Epithelial cell of esophagus (primary cell): ENCODE measurements at places on chromosomes 12 and 14.

DNA sequence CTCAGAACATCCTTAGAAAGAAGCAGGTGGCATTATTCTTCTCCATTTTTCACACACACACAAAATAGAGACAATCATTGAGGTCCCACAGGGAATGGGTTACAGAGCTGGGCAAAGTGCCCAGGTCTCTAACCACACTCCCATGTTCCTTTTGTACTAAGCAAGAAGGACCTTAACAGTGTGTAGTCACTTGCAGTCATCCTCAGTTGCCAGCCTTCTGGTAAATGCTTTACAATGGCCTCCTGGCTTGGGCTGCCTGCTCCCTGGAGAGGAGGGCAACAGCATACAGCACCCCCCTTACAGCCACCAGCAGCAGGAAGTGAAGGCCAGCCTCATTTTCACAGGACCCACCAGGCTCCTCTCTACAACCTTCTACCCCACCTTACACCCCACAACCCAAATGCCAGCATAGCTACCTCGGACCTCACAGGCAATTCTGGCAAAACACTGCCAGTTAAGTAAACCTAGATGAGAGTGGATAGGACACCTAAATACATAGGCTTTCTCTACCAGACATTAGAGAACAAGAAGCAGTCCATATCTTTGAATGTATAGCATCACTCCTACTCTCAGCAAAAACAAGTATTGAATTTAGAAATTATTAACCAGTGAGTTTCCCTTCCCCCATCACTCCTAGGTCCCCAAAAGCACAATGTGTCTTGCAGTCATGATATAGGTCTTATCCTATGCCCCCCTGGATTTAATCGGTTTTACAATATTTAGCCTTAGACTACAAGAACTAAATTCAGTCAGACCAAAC lies 88.1 kb downstream of the PPP2R5E start:
- DNase-seq: no peak

- DNase-seq: peak; percentile 85
Observed at GRCh38 chr14:37116933-37117849, 55.2 kb downstream of the SLC25A21 start.

- DNase-seq: peak; percentile 25
Observed at GRCh38 chr14:47917344-47917954, 242.0 kb upstream of the MDGA2 start.

GRCh38 chr12:126784328-126784921 lies 1482.5 kb upstream of the TMEM132C start:
- DNase-seq: peak; percentile 29

GRCh38 chr12:41344776-41345470 lies 156.8 kb downstream of the PDZRN4 start:
- no peak for DNase-seq

DNA sequence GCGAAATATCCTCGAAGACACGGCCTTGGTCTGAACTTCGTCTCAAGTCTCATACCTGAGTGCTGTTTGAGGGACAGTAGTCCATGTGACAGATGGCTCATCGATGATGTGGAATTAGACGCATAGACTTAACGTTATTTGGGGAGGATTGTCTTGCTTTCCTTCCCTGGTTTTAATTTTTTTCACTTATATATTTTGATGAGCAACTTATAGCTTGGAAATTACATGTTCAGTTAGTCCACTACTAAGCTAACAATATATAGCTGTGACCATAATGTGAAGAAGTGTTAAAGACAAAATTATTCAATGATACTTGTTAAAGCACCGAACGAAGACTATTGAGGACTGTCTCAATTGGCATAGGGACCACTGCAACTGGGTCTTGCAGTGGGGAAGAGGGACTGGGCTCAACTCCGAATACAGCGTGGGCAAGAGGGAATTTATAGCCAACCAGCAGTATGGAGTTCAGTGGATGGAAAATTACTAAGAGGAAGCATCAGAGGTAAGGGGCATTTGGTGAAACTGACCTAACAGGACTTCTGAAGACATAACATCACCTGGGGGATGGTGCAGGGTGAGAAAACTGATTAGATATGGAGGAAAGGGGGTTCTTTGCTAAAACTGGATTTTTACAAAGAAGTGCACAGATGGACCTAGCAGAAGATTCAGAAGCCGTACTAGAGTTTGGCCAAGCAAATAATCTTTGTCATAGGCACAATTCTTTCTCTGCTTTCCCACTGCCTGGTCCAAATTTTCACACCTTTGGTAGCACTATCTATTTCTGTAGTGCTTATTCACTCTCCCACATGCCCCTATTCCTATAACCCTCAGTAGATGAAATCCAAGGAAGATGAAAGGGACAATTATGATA lies 910 bp upstream of the TM7SF3 start:
- DNase-seq: peak; percentile 30

DNA sequence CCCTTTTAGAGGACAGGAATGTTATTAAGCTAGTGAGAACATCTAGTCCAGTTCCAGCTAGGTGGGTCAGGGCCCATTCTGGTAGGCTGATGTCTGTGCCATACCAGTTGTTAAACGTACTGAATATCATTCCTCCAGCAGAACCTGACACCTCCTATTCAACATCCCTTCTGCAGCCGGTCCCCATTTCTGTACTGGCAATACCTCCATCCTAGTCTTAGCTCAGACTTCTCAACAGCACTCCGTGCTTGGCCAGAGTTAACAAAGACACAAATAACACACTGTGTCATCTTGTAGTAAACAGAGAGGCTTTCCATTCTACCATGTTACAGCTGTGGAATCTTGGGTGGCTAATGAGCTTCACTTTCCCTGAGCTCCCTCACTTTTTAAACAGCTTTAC lies 94.3 kb upstream of the PDE3A start:
- no peak for DNase-seq

GRCh38 chr14:64760146-64760755 lies 56.0 kb downstream of the PLEKHG3 start:
- peak; percentile 70 for DNase-seq

DNA sequence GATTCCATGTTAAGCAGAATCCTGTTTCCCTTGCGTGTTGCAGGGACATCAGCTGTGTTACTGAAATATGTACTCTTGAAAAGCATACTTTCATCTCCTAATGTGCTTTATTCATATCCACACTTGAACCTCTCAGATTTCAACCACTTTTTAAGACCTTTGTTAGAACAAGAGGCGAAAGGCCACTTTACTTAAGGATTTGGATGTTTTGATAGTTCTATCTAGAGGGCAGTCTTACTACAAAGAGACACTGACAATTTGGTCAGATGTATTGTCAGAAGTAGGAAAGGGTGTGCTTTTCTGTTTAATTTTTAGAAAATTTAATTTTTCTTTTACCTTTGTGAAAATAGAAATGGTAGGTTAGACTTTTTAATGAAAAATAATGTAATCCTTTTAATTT lies 267.9 kb downstream of the TMTC2 start:
- DNase-seq: no peak

GRCh38 chr12:21813125-21813524 lies 38.6 kb upstream of the KCNJ8 start:
- DNase-seq: no peak

GRCh38 chr12:52975820-52976573 lies 27.1 kb downstream of the KRT18 start:
- peak; percentile 63 for DNase-seq

- DNase-seq: no peak
Observed at GRCh38 chr12:51482929-51483697, 58.5 kb downstream of the SLC4A8 start.

DNA sequence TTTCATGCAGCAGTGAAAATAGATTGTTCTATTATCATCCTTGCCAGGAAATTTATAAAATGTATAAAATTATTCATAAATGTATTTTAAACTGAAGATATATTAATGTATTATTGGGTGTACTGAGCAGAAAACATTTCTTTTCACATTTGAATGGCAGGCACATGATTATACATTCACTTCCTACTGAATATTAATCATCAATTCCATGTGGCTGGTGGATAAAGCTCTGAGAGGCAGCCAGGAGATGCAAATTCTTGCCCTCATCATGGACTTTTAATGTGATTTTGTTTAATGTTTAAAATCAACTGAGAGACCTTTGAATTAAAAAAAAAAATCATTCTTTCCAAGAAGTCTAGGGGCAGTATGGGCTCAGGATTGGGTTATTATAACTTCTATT lies 40.8 kb downstream of the ANO6 start:
- DNase-seq: no peak

DNA sequence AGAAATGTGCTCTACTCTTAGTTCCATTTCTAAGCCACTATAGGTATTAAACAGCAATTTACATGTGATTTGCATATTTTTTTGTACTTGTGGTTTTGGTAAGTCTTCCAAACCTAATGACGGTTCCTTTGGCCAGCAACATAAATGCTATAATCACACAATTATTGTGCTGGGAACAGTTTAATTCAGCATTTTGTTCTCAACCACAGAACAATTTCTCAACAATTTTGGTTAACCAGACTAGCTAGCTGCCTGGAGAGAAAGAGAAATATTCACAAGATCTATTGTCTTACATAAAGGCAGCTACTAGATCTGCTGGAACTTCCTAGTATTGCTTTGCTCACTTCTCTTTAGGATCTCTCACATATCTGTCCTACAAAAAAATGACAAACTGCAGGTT lies 265.3 kb downstream of the SOX5 start:
- DNase-seq: no peak

DNA sequence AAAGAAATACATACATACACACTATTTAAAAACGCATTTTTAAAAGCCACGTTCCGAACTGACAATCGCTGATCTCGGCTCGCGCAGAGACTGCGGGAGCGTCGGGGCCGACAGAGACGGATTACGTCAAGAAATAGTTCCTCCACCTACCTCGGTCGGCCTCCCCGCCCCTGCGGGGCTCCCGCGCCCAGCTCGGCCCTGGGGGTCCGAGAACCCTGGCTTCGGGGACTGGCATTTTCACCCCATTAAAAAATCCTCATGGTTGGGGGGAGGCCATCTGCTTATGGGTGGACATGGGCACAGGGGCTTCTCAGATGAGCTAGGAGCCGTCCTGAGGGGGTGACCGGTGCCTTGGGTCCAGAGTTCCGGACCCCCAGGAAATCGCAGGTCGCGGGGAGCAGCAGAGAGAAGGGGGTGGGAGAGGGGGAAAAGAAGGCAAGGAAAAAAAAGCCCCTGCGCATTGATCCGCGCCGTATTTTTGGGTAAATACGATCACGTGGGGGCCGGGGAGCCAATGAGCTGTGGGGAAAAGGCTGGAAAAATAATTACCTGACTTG lies 324 bp upstream of the HOXC9 start:
- DNase-seq: peak; percentile 60

GRCh38 chr12:20492251-20492760 lies 124.0 kb downstream of the PDE3A start:
- peak; percentile 24 for DNase-seq

DNA sequence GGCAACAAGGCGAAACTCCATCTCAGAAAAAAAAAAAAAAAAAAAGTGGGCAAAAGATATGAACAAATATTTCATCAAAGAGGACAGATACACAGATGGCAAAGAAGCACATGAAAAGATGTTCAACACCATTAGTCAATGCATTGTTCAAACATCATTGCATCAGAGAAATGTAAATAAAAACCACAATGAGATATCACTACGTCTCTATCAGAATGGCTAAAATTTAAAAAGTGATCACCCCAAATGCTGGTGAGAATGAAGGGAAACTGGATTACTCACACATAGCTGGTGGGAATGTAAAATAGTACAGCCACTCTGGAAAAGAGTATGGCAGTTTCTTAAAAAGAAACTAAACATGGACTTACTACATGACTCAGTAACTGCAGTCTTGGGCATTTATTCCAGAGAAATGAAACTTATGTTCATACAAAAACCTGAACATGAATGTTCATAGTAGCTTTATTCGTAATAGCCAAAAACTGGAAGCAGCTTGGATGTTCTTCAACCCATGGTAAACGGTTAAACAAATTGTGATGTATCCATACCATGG lies 3.6 kb downstream of the L2HGDH start:
- DNase-seq: peak; percentile 18

DNA sequence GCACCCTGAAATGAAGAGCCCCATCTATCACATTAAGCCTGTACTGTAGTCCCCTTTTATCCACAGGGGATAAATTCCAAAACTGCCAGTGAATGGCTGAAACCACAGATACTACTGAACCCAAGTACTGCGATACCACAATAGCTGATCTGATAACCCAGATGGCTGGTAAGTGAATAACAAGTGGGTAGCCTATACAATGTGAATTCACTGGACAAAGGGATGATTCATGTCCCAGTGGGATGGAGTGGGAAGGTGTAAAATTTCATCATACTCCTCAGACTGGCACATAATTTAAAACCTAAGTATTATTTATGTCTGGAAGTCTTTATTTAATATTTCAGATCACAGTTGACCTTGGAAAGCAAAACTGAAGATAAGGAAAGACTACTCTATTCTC lies 201.3 kb downstream of the GPHN start:
- peak; percentile 65 for DNase-seq

DNA sequence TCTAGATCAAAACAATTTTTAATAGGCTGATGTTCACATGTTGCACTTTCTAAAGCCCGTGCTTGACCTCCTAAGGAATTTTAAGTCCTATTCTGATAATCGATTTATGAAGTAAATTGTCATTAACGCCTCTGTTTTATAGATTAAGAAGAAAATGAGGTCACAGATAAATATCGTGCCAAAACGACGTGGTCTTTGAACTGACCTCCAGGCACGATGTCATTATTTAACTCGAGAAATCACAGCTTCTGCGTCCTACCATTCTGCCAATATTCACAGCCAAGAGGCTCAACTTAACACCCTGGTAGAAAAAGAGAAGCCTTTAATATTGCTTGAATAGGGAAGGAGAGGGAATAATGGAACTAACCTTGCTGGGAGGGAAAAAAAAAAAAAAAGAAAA lies 888 bp upstream of the EEA1 start:
- DNase-seq: no peak

DNA sequence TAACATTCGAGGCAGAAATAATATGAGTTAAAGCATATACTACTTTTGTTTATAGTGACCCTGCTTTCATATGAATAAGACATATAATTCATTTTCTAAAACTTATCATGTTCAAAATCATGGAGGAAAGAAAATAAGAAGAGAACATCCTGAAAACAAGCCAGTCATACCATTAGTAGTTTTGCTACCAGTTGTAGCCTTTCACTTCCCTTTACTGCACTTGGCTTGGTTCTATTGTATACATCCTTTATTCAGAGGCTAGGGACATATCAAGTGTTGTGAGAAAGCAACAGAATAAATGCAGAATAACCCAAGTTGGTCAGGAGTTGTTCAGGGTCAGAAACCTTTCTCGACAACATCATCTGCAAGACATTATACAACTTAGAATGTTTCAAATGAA lies 598.7 kb downstream of the SOX5 start:
- DNase-seq: no peak

GRCh38 chr14:104643306-104643705 lies 38.7 kb upstream of the TMEM179 start:
- no peak for DNase-seq

GRCh38 chr12:111505601-111506036 lies 93.5 kb downstream of the ATXN2 start:
- no peak for DNase-seq
